ENCODE measurements at places on chromosomes 7 and 10.
A peak's percentile ranks its signal among the peaks of the same experiment; 100 is the strongest.

- no peak for DNase-seq
Observed at GRCh38 chr10:6079044-6079443, 9.8 kb upstream of the RBM17 start.

DNA sequence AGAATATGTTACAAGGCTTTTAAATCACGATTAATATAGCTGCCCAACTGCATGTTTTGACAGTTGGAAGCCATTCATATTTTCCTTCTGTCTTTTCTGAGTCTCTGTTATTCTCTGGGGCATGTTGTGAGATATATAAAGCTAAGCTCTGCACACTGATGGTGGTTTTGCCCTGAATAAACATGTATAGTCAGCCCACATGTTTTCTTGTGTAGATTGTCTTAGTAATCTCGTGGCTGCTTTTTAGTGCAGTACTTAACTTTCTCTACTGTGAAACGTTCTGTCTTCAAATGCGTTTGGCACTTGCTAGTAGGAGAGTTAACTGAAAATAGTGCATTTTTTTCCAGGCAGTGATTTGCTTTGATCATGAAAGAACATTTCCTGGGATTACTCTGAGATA lies 268.5 kb downstream of the DNAJB9 start:
- DNase-seq, result no peak

GRCh38 chr7:132846086-132846485 lies 235.8 kb downstream of the CHCHD3 start:
- no peak for DNase-seq

- DNase-seq, result no peak
Observed at GRCh38 chr7:13687500-13687899, 302.0 kb downstream of the ETV1 start.

GRCh38 chr10:132413226-132414205 lies 16.5 kb downstream of the PWWP2B start:
- DNase-seq, result no peak

DNA sequence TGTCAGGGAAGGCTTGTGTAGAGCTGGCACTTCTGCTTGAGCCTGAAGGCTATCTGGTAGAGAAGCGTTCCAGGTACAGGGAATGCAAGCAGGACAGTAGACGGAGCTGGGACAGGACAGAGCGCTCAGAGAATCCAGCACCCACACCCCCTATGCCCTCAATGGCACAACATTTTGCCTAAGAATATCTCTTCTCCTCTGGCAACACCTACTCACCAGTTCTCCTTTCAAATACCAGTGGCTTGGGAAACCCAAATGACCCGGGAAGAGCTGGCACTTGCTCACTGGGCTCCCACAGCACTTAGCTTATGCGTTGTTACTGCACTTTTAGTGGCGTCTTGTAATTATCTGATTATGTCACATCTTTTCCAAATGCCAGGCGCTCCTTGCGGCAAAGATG lies 118.6 kb downstream of the RNF216 start:
- no peak for DNase-seq

DNA sequence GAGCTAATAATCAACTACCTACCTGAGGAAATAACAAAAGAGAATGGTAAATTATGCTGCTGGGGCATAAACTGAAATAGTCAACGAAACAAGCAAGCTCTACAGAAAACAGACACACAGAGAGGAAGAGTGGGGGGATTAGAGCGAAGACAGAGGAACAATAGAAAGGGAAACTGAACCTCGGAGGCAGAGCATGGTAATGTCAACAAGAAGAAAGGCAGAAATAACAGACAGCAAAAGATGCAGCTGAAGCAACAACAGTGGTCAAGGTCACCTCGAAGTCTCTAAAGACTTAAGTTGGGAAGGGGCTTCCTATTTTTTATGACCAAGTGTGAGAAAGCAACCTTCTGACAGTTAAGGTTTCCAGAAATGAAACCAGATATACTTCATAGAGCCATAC lies 177.0 kb downstream of the ZNF438 start:
- DNase-seq, result no peak

- DNase-seq, result no peak
Observed at GRCh38 chr10:91909117-91909677, at the start of gene FGFBP3. TSS of gene FGFBP3 (minus strand) at chr10:91909486. CDS start at chr10:91908969, 517 bp downstream.

DNA sequence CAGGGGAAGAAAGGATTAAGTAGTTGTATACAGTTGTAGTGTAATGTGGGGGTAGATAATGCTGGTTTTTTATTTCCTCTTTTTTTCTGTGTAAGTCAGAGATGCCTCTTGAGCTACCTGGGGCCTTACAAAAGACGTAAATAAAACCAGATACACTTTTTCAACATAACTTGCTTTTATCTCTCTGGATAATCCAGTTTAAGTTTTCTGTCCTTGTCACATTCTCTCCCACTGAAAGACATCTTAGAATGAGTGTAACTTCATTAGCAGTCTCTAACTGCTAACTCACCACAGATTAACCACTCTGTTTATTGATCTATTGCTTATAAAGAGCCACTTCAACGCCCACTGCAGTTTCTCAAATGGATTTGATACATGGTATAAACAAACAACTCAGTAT lies 64.1 kb upstream of the LRRN3 start:
- no peak for DNase-seq

DNA sequence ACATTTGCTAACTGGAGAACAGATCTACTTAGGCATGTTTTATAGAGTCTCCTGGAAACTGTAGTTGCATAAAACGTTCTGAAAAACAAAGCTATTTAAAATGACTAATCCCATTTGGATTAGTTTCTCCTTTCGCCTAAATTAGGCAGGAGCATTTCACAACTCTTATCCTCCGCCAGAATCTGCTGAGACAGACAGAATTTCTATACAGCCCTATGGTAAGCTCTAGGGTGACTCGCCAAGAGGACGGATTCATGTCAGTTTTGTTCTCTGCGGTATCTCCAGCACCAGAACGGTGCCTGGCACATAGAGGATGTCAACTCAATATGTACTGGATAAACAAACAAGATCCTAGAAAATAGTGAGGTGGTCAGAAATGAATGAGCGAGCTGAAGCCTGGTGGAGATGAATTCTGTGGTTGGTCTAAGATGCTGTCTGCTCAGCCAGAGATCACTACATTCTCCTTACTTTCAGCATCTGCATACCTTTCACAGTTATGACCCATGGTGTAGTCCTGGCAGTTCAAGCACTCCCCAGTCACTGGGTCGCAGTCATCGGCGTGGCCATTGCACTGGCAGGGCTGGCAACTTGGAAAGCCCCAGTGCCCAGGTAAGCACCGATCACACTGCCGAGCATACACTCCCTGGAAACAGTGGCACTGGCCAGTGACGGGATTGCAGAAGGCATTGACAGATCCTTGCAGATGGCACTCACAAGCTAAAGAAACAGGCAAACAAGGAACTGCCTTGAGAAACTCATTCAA lies 44.0 kb downstream of the LAMB1 start:
- DNase-seq, result no peak

- no peak for DNase-seq
Observed at GRCh38 chr10:44949915-44950314, 9.7 kb upstream of the RASSF4 start.

DNA sequence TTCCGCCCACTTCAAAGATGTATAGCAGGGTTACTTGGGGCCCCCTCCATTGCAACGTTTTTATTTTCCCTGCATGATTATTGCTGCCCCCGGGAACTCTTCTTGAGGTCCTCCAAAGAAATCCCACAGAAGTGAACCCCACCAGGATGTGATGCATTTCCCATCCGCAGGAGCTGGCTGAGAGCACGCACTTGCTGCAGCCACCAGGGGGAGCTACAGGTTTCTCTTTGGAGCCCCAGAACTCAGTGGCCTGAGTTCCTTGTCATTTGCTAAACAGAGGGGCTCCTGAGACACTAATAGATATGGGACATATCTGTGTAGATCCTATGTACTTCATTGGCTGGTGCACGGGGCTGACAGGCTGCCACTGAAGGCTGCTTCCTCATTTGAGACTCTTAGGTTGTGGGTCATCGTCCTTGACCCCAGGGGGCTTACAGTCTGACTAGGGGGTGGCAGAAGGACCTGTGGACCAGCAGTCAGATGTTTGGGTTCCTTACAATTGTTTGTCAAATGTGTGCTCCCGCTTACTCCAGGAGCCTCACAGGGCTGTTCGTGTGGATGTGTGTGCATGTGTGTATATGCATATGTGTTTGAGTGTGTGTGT lies 52.3 kb upstream of the ENO4 start:
- DNase-seq, result peak; percentile 47

GRCh38 chr7:26329520-26330255 lies 38.0 kb downstream of the SNX10 start:
- DNase-seq, result no peak

Data from activated CD4-positive, alpha-beta T cell treated with anti-CD3 and anti-CD28 coated beads for 1 hour (primary cell).